ENCODE measurements at places on chromosomes 16 and 17.

DNA sequence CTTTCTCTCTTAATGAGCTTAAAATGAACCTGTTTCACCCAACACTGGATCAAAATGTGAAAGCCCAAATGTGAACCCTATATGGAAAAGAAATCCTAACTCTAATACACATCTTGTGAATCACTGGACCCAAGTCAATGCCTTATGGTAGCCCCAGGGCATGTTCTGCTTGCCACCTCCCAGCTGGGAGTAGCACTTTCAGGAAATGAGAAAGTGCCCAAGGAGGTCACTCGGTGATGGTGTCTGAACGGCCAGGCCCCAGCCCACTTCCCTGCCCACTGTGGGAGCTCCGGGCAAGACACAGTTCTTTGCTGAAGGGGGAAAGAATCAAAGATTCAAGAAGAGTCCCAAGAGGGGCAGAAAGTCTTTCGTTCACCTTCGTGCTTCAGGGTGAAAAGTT, 46.1 kb downstream of the GTF3C1 start:
- DNase-seq, result no peak

DNA sequence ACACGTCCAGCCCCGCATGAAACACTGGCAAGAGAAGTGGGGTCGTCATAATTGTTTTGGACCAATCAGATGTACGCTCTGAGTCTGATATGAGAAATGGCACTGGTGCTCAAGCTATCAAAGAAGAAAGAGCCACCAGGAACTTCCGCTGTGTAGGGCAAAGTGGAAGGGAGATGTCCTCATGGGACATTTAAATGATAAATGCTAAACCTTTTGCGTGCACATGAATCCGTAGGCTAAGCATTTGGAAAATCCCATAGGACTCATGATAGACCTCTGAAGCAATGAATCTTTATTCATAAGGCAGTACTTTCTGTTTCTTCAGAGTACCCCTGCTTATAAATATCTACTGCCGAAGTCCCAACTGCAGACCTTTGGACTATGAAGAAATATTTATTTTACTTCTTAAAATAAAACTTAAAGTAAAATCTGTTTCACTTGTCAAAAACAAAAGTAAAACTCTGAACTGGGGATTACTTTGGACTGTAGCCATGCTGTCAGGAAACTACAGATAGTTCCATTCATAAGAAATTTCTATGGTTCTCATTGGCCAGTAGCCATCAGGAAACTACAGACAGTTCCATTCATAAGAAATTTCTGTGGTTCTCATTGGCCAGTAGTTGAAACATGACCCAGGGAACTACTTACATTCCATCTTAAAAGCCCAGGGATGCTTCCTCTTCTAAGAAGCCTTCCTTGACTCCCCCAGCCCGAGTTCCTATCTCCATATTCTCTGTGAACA, 335.1 kb downstream of the HS3ST4 start:
- no peak for DNase-seq

- no peak for DNase-seq
Observed at GRCh38 chr16:51757921-51758479, 606.9 kb upstream of the SALL1 start.

DNA sequence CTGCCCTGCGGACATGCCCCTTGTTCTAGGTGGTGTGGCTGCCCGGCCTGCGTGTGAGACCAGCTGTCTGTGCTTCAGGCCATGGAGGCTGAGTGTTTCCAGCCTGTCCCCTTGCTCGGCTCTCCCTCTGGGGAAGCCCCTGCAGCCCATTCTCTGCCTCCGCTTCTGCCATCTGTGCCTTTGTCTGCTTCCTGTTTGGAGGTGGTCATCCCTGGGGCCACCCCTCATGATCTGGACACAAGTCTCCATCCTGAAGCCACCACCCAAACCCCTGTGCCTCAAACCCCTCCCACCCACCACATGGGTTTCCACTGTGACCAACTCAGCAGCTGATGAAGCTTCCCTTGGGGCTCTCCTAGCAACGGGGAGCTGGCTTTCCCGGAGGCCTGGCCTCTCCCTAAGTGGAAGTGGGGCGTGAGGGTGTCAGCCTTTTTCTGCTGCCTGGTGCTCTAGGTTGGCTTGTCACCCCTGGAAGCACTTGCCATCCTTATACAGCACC, 184.9 kb downstream of the SEC14L1 start:
- no peak for DNase-seq

- no peak for DNase-seq
Observed at GRCh38 chr16:55513616-55514015, 4.7 kb downstream of the LPCAT2 start.

DNA sequence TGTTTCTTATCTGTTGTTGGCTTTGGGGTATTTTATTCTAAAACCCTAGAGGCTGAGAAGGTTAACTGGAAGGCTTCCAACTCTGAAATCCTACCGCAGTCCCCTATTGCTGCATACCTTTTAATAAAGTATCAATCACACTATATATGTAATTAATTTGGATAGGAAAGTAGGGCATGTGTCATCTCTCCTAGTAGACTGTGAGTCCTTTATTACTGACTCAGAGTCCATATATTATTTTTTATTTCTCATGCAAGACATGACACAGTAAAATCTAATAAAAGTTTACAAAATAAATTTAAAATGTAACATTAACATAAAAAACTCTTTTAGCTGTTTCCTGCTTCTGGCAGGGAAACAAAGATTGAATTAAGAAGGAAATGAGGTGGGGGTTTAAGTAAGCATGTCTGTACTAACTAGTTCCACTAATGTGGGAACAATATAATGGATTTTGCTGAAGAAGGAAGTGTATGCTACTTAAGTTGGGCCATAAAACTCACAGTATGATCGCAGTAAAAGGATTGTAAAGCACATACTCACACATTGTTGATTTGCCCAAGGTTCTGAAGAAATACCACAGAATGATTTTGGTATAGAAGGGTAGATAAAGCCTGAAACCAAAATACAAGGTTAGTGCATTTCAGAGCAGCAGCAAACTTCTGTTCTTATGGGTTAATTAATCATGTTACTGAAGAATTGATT, 97.6 kb upstream of the HLF start:
- DNase-seq, result no peak

DNA sequence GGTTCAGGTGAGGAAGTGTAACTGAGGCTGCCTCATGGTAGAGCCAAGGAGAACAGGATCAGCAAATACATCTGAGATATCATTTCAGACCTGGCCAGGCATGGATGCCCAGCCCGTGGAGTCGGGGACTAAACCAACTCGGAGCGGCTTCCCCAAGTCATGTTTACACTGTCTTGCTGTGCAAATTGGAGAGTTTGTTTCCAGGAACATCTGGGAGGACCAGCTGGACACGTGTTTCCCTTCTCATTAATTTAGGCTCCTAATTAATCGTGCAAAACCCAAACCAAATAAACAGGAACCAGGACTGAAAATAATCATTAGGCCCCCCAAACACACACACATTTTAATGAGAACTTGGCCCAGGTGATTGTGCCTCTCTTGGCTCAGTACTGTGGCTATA, 70.9 kb upstream of the SALL1 start:
- no peak for DNase-seq

- no peak for DNase-seq
Observed at GRCh38 chr17:8474826-8475225, 39.1 kb downstream of the NDEL1 start.

DNA sequence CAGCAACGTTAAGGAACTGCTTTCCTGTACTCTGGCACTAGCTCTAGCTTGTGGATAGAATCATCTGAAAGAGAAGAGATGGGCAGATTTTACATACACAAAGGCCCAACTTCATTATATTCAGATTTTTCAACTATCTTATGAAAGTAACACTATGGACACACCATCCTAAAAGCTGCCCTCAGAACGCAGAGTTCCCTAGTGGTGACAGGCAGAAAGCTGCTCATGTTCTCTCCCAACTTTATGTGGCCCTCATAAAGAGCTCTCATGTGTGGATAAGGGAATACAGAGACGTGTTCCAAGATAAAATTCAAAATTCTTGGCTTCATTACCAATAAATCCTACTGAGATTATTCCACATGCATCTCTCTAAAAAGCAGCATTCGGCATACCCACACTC, 1.5 kb downstream of the CFAP20 start:
- DNase-seq, result no peak

DNA sequence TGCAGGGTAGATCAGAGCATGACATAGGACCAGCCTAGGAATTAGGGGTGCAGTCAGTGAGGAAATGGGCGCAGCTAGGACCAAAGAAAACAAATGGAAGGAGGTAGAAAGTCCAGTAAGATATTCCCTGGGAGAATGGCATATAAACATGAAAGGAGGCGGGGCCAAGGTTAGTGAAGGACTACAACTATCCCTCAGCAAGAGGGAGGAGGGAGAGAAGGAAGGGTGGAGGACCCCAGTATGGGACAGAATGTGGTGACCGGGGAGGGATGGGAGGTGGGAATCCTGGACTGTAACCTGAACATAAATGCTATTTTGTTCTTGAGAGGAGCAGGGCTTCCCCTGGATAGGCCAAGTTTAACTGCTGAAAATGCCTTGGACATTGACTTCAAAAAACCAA, 22.8 kb downstream of the ITGB3 start:
- no peak for DNase-seq
